ENCODE measurements at places on chromosomes 12 and 14.
A peak's percentile ranks its signal among the peaks of the same experiment; 100 is the strongest.

GRCh38 chr14:104108570-104109541 lies 23.4 kb downstream of the ASPG start:
- DNase-seq: no peak

DNA sequence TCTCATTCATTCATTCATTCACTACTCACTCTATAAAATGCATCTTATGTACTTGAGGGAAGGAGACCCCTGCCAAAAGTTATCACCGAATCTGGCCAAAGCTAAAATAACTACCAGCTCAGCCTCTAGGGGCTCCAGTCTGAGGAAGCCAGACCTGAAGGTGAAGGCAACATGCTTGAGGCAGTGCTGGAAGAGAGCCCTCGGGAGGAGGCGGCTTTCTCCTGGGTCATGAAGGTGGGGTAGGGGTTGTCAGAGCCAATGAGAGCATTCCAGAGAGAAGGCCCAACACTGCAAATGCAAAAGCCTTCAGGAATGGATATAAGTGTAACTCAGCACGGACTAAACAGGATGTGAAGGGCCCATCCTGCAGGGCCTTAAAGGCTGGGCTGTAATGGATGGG lies 62.4 kb downstream of the GSC start:
- no peak for DNase-seq

- DNase-seq: peak; percentile 29
These were observed 5.4 kb downstream of the SAMD4A start for GRCh38 chr14:54572316-54572715.

DNA sequence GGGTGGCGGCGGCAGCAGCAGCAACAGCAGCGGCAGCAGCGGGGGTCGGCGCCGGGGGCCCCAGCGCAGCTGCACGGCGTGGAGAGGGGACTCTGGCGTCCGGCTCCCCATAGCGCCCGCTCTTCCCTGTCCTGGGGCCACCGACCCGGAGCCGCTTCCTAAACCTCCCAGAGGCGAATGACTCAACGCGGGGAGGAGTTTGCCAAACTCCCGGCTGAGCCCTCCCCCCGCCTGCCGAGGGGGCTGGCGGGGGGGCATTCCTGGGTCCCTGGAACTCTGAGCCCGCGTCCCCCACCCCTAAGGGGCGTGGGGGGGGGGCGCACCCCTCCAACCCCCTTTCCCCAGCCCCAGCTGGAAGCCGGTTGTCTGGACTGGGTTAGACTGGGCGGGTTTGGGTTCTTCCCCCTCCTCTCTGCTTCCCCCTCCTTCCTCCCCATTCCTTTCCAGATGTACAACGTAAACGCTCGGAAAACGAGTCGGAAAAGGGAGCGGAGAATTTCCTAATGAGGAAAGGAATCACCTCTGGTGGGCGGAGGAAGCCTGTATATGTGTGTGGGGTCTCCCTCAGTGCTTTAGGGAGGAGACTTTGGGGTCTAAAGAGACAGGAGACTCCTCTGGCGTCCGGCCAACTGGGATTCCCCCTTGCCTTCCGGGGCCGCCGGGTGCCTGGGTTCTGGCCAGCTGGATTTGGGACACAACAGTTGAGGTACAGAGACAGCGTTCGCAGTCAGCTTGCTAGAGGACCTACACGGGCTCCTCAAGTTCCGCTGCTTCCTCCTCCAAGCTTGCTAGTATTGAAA lies at the start of gene ITGA5:
ITGA5 (minus strand) TSS at position 179 of the 800 bp plus-strand sequence; CDS start at position 111, 68 bp downstream.
- peak; percentile 56 for DNase-seq

DNA sequence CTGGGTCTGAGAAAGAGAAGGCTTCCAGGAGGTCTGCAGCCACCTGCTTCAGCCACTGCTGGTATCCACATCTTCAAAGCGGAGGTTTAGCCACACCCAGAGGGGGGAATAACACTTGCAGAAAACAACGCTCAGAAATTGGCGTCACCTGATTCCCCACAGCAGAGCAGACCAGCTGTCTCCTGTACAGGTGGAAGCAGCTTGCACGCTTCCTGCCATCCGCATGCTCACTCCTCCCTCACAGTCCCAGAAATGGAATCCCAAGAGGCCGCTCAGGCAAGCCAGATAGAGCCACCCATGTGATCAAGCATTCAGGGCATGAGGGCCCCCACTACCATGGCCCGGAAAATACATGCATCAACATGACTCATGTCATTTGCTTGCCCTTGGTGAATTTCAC lies 112.2 kb upstream of the DIO3 start:
- DNase-seq: no peak

DNA sequence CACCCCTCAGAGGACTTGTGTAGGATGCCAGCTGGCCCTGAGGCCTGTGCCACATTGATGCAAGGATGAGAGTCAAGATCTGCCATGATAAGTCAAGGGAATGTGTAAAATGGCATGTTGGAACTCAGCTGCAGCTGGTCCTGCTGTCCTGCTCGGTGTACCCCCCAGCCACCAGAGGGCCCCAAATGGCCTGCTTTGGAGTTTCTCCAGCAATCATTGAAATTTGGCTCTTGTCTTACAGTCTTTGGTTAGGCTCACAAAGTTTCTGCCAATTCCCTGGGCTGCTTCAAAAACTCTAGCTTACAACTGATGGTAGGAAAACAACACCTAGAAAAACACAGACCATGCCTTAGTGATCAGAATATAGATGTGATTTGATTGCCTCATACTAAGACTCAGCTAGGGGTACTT lies 76.8 kb downstream of the HSD17B6 start:
- peak; percentile 17 for DNase-seq

- DNase-seq: no peak
These were observed 78.0 kb downstream of the DERA start for GRCh38 chr12:15988983-15989755.

- no peak for DNase-seq
These were observed 29.0 kb upstream of the AMN start for GRCh38 chr14:102893452-102893851.

GRCh38 chr12:95859947-95860850 lies 1.4 kb downstream of the SNRPF start:
- DNase-seq: peak; percentile 8

- DNase-seq: no peak
These were observed 39.6 kb downstream of the DNAH10 start for GRCh38 chr12:123801573-123802178.

- DNase-seq: no peak
These were observed 27.9 kb downstream of the SMUG1 start for GRCh38 chr12:54160769-54161480.

DNA sequence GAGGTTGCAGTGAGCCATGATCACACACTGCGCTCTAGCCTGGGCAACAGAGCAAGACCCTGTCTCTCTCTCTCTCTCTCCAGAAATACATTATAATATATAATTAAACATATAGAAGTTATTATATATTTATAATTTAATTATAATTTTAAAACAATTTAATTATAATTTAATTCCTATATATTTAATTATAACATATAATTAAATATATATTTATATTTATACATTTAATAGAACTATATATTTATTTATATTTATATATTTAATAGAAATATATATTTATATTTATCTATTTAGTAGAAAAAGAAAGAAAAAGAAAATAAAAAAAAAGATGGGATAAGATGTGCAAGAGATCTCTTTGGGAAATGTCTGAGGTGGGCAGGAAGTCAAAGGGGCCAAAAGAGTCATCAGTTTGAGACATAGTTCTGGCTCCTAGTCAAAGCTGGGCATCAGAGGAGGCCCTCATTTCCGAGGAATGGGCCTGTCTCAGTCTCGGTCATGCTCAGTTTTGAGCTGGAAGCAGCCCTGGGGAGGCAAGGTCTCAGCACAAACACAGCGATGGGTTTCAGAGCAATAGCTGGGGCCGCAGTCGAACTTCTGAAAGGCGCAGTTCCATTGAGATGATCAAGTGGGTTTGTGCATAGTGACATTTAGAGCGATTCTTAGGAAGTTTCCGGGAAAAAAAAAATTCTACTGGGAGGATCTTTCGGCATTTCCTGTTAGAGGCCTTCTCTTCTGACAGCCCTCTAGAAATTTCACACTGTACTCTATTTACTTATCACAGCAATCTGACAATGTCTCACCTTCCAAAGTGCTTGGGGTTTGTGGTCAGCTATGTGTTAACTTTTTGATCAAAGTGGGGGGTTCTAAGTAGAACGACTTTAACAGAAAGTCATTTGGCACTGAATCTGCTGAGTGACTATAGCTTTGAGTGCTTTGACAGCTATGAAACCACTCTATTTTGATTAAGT lies 58.7 kb upstream of the GZMB start:
- DNase-seq: no peak

- peak; percentile 4 for DNase-seq
These were observed 33.0 kb downstream of the BEGAIN start for GRCh38 chr14:100554082-100554677.

DNA sequence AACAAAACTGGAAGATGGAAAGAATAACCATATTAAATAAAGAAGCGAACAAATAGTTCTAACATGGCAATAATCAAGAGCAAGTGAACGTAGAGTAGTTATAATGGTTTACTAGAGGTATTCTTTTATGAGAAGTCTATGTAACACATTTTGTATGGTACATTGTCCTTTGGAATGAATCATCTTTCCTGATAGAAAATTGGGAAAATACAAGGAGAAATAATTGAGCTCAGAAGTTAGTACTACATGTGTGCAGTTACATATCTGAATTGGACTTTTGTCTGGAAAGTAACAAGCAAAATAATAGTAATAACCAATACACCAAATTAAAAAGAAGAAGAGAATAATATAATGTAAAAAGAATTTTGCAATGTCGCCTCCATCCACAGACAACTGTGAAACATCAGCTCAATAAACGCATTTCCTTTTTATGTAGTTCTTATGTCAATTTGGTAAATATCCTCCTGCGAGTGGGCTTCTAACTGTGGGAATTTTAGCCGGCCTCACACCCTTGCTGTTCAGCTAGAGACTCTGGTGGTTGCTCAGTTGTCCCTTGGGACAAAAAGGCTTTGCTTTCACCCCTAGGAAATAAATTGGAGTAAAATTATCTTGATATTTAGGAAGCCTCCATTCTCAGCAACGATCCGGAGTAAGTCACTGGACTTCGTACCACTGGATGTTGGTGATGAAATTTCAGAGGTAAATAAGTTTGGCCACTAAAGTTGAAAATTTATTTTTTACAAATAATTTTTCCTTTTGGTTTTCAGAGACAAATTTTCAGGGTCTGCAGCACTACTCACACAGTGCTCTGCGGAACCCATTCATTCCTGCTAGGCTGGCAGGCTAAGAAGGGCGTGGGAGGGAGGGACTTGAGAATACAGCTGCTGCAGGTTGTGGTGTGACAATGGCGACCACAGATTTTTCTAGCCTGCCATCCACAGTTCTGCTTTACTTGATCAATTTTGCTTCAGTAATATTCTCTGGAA lies 1.1 kb upstream of the TUBA1A start:
- DNase-seq: no peak

GRCh38 chr12:112517730-112518364 lies 99.1 kb downstream of the PTPN11 start:
- no peak for DNase-seq

- DNase-seq: no peak
These were observed 1054.7 kb downstream of the GALC start for GRCh38 chr14:86938320-86938719.

DNA sequence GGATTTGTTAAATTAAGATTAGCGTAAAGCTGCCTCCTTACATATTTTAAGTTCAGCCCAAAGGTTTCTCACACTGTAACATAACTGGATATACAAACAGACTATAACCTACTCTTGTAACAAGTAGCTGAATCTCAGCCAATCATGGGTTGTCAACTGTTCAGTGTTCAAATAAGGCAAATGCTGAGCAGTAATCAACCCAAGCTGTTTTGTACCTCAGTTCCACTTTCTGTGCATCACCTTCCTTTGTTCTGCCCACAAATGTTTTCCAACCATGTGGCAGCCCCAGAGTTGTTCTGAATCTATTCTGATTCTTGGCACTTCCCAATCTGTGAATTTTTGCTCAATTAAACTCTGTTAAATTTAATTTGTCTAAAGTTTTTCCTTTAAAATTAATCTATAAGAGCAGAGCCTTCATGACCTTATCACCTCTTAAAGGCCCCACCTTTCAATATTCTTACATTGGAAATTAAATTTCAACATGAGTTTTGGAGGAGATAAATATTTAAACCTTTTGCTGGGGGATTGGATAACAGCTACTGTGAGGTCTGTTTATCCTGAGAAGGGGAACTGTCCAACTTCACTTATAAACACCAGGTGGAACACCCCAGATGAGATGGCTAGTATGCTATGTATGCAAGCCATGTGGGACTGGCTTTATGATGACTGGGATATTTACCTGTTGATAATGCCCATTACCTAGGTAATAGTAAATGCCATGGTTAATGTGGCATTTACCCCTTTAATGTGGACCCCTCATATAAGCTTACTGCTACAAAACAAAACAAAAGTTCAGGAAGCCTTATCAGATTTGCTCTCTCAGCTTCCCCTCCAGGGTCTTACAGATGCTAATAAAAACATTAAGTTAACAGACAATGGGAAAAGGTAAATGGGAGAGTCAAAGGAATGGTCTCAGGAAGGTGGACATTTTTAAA lies 42.2 kb upstream of the ARID2 start:
- no peak for DNase-seq

GRCh38 chr14:57199921-57200320 lies 68.8 kb downstream of the EXOC5 start:
- DNase-seq: peak; percentile 25

- no peak for DNase-seq
These were observed 355.9 kb upstream of the SEL1L start for GRCh38 chr14:81889529-81889928.

DNA sequence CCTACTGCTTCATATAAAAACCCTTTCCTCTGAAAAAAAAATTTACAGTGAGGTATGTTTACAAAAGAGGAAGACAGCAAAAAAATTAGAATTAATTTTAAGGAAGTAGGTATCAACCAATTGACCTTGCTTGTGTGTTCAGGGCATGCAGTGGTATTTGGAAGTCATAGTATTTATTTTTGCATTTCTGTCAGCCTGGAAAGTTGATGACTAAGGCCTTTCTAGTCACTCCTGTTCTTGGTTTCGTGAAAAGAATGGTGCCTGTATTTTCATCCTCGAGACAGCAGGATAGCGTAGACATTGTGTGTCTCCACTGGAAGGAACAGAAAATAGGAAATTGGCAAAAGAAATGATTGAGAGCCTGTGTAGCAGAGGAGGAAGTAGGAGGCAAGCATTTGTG lies 24.5 kb downstream of the SLC16A7 start:
- no peak for DNase-seq

DNA sequence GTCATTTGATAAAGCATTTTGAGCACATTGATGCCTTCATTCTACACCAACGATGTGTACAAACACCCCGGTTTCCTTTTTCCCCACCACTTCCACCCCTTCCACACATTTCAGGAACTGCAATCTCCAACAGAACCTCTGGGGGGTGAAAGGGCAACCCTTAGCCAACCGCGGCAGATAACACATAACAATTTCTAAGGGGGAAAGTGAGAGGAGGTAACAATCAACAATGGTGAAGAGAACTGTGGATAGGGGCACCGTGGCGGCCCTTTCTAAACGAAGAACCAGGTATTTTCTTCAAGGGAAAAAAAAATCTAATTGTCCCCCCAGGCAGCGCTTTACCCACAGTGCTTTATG lies 1.1 kb downstream of the KITLG start:
- peak; percentile 59 for DNase-seq

- no peak for DNase-seq
These were observed 1.6 kb upstream of the PRPH start for GRCh38 chr12:49293056-49293956.
